NCI-H526 treated with DMSO at 0.1 percent for 48 hours (cell line): ENCODE measurements at places on chromosomes 7 and 10.
A peak's percentile ranks its signal among the peaks of the same experiment; 100 is the strongest.

- no peak for DNase-seq
Observed at GRCh38 chr10:54402576-54402975, 398.5 kb downstream of the PCDH15 start.

DNA sequence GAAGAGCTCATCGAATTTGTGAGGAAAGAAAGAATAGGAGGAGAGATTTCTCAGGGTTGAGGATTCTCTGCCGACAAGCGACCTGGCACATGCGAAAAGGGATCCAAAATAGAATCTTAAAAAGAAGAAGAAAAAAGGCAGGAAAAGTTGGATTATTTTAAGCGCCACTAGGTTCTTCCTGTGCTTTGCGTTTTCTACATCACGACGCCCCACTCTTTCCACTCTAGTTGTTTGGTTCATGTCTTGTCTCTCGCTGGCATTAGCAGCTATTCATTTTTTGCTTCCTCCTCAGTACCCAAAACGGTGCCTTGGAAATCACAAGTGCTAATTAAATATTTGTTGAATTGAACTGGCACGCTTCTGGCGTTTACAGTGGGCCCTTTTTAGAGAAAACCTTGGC, 674 bp upstream of the FRA10AC1 start:
- peak; percentile 43 for DNase-seq

- DNase-seq: peak; percentile 34
Observed at GRCh38 chr10:24242562-24242961, 33.6 kb downstream of the KIAA1217 start.

DNA sequence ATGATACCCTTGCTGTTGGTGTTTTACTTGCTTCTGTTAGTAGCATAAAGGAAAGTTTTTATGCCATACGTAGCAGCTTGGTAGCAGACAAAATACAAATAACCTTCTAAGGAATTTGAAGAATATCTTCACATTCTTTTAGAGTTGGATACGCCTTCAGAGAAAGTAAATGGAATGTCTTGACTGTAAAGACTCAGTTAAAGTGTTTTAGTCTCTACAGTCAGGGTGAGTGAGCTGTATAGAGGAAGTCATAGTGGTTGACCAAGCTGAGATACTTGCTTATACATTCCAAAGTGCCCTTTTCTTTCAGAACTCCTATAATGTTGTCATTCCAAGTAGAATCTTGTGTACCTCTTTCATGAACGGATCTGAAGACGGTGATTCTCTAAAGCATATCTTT, 37.7 kb downstream of the RABGEF1 start:
- DNase-seq: no peak

DNA sequence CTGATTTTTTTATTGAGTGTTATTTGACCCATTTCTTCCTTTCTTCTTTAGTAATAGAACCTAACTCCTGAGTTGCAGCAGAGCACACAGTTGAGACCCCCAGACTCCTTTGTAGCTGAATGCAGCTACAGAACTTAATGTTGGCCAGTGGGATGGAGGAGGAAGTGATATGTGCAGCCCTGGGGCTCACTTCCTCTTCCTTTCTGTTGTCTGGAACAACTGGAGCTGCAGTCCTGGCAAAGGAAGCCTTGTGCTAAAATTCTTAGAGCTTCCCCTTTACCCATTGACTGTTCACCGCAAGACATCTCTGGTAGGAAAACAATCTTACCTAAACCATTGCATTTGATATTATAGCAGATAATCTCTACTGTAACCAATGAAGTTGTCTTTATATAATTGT, 86.6 kb downstream of the ITGB8 start:
- no peak for DNase-seq
